Lower leg skin (tissue), 4 donors: ENCODE measurements at places on chromosomes 5 and 9.

DNA sequence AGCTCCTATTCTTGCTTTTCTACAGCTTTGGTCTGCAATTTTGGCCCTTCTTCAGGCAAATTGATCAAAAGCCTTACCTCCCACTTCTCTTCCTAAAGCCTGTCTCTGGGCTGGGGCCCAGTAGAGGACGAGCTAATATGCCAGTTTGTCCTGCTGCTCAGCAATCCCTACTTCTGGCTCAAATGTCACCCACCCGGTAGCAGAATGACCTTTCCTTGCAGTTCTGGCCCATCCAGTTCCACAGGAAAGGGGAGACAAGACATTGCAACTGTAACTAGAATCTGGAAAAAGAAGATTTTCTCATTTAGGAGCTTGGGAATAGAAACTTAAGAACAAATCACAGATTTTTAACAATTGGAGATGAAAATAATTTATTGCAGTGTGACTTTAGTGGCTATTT is 261.5 kb downstream of the RAB3C start:
- DNase-seq, result no peak

DNA sequence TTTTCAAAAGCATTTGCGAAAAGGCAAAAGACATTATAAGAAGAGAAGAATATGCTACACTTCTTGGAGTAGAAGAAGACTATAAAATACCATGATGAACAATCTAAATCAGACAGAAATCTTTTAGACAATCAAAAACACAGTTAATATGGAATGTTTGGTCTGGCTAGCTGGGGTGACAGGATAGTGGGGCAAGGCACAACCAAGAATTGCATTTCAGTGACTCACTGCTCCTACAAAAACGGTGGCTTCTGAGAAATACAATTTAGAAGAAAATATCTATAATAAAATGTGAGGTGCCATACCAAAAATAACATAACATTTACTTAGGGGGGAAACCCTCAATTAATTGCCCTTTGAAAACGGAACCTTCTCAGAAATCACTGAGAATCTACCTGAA is 363.4 kb downstream of the NPR3 start:
- no peak for DNase-seq

- DNase-seq, result no peak
Observed at GRCh38 chr9:93574900-93575795, 1.2 kb upstream of the PHF2 start.

- no peak for DNase-seq
Observed at GRCh38 chr5:173744551-173744950, 128.1 kb upstream of the BOD1 start.

GRCh38 chr5:120808135-120808534 is 344.0 kb downstream of the PRR16 start:
- no peak for DNase-seq

DNA sequence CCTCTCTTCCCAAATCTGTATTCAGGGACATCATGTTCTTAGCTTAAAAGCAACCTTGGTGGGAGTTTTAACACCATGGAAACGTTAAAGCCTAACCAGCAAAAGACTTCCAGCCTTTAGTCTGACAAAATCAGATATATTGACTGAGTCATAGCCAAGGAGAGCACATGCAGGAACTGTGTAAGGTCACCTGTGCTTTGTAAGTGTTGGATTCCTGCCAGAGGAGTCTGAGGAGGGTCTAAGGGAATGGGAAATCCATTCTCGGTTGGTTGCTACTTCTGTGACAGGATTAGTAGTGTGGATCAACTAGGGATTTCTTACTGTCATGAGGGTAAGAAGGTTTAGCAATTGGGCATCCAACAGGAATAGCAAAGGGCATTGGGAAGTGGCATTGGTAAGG is 142.0 kb upstream of the CHD1 start:
- DNase-seq, result no peak

- no peak for DNase-seq
Observed at GRCh38 chr5:79707535-79707934, 17.9 kb downstream of the CMYA5 start.

- no peak for DNase-seq
Observed at GRCh38 chr9:106615118-106615889, 247.7 kb upstream of the ZNF462 start.

- no peak for DNase-seq
Observed at GRCh38 chr5:147551677-147552076, 41.8 kb upstream of the DPYSL3 start.

GRCh38 chr9:136562746-136563495 is 17.1 kb upstream of the NOTCH1 start:
- DNase-seq, result no peak

DNA sequence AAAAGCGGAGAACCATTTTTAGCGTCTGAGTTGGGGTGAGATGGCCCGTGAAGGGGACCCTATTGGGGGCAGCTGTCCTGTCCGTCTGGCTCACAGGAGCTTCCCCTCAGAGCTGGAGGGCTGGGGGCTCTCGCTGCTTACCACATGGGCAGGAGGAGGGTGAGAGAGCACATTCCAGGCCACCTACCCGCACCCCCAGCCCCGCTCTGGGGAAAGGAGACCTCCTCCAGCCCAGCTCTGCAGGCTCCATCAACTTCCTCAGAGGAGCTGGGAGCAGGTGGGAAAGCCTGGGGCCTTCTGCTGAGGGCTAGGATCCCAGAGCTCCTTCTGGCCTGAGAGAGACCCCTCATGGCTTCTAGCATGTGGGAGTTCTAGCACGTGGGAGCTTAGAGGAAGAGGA is 27.1 kb upstream of the SPTLC1 start:
- no peak for DNase-seq

DNA sequence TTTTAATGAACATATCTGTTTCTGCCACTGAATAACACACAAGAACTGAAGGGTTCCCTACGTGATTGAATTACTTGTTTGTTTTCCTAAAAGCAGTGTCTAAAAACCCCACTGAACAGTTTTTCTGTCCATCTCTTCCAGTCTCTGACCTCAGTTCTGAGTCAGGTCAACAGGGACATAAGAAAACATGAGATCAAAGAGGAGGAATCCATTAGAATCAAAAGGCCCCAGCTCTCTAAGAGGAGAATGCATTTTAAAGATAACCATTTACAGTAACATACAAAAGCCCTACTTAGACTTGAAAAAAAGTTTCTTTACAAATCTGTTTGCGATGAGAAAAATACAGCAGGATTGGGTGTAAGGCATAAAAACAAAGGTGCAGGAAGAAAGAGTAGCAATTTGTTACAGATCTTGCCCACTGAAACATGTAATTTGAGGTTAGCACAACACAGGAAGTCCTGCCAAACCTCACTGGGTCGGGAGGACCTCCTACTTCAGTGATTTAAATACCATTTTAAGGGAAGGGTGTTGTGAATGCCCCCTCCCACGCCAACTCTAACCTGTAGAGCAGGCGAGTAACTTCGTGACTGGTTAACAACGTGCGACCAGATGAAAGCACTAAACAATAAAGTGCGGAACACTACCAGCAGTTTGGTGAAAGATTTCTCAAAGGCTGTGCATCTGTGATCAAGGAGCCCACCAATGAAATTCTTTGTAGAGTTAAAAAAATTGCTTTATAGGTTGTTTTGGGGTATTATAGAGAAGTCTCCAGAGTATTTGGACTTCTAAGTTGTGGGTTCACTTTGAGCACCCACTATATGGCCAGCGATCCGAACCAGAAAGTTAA is 1.3 kb downstream of the QSOX2 start:
- DNase-seq, result no peak

DNA sequence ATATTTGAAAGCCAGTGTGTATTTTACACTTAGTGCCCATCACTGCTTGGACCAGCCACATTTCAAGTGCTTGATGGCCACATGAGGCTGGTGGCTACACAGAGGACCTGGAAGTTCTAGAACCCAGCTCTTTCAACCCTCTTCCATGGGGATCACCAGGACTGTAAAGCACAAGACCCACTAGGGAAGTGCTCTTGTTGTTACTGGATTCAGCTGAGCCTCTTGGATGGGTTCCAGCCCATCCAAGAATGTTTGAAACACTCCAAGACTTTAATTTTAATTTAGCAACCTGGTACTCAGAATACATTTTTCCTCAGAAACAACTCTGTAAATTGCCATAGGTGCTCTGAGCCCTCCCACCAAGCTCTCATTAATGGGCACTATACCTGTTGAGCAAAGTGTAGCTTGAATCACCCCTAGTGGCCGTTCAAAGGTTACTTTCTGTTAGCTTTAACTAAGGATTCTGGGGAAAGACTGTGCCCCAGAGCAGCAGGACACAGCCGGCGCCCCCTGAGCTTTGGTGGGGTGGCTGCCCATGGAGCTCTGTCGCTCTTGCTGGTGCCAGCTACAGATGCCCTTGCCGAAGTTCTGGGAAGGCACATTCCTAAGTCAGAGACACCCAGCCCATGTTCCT is 212.4 kb downstream of the HSD17B3 start:
- DNase-seq, result peak; percentile 36

GRCh38 chr9:94990897-94991561 is 264.5 kb downstream of the AOPEP start:
- DNase-seq, result no peak

DNA sequence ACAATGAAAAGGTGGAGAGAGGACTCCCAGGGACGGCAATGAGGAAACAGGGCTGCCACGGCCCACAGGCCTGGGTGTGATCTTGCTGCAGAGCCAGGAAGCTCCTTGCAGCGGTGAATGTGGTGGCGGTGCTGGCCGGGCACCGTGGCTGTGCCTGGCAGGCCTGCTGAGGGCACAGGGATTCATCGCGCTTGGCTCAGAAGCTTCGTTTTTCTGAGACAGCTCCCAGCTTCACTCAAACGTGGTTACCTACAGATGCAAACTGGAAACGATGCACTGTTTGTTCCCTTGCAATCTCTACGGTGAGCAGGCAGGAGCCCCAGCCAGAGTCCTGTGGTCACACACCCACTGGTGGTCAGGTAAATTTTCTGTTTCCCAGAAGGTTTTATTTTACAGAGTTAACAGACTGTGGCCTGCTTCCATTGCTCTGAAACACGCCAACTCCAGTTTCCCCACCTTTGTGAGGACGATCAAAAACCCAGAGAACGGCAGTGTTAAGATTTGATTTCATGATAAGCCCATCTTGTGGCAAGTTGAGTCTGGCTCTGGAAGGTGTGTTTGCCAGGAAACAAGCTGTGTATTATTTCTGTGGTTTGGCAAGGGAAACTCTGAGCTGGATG is 183.9 kb downstream of the AUH start:
- DNase-seq, result peak; percentile 85

DNA sequence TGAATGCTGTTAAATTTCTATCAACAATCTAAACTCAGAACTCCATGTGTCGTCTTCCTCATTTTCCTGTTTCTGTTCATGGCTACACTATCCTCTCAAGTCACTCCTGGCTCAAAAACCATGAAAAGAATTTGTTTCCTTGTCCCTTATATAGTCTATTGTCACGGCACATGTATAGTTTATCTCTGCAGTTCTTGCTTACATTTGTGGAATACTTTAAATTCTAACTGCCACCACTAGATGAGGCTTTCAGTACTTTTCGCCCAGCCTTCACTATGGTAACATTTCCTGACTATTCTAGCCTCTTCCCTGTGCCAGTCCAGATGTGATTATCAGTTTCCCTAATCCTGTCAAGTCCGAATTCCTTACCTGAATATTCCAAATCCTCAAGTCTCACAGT is 34.6 kb downstream of the PKD2L2 start:
- no peak for DNase-seq

GRCh38 chr9:107614765-107615164 is 125.2 kb upstream of the KLF4 start:
- DNase-seq, result no peak

DNA sequence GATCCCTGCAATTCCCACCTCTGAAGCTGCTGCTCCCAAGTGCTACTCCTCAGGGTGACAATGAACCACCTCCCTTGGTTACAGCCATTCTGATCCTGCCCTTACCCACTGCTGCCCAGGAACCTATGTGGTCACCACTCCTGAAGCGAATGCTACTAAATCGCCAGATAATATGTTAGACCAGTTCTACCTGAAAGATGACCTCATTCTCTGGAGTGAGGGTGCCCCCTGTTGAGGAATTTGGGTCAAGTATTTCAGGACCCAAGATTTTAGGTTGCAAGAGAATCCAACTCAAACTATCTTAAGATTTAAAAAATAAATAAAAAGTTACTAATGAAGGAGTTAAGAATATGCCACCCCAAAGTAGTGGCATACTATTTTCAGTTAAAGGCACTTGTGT is 5.8 kb upstream of the SNAPC3 start:
- DNase-seq, result no peak

DNA sequence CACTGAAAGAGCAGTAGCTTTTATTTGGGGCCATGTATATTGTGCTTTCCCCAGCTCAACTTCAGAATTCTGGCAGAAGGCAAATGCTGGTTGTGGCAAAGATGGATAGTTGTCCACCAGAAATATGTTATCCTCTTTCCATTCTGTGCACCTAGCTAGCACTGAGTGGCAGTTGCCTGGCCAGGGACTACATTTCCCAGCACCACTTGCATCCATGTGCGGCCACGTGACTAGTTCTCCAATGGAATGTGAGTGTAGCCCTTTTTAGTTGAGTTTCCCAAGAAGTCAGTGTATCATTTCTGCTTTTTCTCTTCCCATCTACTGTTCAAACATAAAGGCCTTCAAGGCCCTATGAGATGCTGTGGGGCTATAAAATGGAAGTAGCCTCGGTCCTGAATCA is 354.0 kb upstream of the CLINT1 start:
- DNase-seq, result no peak

DNA sequence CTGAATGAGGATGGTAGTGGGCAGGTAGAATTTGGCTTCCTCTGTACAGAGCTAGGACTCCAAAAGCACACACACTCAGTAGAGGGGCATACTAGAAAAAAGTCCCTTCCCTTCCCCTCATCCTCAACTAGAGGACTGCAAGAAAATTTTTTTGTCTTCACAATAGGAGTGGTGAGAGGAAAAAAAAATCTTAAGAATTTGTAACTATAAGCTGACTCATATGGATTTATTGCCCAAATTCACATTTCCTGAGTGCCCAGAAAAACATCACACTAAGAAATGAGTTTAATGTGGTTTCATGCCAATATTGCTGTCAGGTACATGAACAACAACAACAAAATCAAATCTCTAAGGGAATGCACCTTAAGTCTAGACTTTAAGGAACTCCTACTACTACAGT is 43.7 kb downstream of the RANBP6 start:
- no peak for DNase-seq

DNA sequence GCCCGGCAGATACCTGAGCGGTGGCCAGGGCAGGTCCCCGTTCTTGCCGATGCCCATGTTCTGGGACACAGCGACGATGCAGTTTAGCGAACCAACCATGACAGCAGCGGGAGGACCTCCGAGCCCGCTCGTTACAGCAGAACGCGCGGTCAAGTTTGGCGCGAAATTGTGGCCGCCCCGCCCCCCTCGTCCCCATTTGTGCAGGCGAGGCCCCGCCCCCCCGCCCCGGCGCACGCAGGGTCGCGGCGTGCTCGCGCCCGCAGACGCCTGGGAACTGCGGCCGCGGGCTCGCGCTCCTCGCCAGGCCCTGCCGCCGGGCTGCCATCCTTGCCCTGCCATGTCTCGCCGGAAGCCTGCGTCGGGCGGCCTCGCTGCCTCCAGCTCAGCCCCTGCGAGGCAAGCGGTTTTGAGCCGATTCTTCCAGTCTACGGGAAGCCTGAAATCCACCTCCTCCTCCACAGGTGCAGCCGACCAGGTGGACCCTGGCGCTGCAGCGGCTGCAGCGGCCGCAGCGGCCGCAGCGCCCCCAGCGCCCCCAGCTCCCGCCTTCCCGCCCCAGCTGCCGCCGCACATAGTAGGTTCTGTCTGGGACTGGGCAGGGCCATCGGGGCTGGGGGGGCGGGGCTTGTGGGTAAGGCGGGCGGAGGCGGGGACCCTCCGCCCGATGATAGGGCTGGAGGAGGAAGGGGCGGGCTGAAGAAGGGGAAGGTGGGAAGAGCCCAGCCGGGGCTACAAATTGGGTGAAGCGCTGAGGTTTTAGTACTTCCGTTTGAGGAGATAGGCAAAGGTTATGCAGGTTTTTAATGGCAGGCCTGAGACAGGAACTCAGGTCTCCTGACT is at the start of the genes DHFR and MSH3:
Gene DHFR, minus strand, starts transcription at position 593 of the 840 bp plus-strand sequence. Its CDS starts 494 bp downstream, at position 99.
Gene MSH3, plus strand, starts transcription at position 262 of the 840 bp plus-strand sequence. Its CDS starts 76 bp downstream, at position 338.
- peak; percentile 96 for DNase-seq
